ENCODE measurements at places on chromosomes 2 and 18.

DNA sequence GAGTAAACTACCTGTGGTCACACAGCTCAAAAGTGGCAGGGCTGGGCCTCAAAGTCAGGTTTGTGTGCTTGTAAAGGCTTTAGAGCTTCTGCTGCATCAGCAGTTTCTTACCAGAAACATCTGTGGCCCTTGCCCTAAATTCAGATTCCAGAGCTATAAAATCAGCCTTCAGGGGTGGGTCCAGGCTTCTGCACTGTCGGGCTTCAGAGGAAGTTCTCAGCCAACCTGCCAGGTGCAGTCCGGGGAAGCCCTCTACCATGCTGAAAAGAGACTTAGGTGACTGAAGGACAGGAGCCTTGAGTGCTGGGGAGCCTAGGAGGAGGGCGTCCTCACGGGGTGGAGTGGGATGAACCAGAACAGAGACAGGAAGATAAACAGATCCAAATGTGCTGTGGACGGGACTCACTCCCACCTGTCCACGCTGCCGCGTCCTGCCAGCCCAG is 69.9 kb upstream of the HS6ST1 start:
- no peak for DNase-seq

- DNase-seq, result no peak
These were observed at the start of gene FIGN for GRCh38 chr2:163735685-163736432. Gene FIGN, minus strand, starts transcription at chr2:163736008. Its CDS starts 1,081 bp downstream, at chr2:163734927.

DNA sequence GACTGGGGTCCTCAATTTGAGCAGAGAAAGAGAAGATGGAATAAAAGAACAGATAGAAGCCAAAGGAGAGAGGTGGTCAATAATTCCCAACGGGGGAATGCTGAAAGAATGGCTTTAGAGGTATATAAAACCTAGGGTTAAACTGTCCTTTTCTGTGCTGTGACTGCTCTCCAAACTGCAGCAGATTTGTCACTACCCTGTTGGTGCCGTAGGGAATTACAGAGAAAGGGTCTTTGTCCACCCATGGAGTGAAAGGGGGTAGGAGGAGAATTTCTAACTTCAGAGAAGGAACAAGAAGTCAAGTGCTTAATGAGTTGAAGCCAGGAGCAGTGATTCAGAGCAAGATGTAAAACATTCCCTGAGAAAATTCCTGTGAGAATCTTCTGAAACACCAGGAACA is 486.5 kb downstream of the NUP35 start:
- no peak for DNase-seq

- DNase-seq, result no peak
These were observed 37.9 kb downstream of the SLC38A11 start for GRCh38 chr2:164917296-164917903.

GRCh38 chr2:14137643-14138042 is 494.9 kb upstream of the LRATD1 start:
- no peak for DNase-seq

- peak; percentile 68 for DNase-seq
These were observed 53.9 kb downstream of the RTTN start for GRCh38 chr18:70151614-70152013.

- DNase-seq, result peak; percentile 26
These were observed 101.8 kb downstream of the TRABD2A start for GRCh38 chr2:84778911-84779690.

DNA sequence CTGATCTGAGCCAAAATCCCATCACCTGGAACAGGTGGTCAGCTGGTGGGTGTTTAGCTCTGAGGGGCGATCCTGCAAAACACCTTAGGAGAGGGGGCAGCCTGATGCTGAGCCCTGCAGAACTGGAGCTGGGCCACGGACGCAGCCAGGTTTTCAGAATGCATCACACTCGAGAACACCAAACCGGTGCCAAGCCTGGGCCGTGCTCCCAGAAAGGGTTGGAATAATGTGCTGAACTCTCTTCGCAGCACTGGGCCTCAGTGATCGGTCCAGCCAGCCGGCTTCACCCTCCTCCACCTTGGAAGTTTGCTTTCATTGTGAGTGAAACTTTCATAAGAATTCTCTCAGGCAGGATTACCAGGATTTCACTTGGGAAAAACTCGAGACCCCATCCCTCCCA is 56.5 kb upstream of the TTC39C start:
- no peak for DNase-seq

DNA sequence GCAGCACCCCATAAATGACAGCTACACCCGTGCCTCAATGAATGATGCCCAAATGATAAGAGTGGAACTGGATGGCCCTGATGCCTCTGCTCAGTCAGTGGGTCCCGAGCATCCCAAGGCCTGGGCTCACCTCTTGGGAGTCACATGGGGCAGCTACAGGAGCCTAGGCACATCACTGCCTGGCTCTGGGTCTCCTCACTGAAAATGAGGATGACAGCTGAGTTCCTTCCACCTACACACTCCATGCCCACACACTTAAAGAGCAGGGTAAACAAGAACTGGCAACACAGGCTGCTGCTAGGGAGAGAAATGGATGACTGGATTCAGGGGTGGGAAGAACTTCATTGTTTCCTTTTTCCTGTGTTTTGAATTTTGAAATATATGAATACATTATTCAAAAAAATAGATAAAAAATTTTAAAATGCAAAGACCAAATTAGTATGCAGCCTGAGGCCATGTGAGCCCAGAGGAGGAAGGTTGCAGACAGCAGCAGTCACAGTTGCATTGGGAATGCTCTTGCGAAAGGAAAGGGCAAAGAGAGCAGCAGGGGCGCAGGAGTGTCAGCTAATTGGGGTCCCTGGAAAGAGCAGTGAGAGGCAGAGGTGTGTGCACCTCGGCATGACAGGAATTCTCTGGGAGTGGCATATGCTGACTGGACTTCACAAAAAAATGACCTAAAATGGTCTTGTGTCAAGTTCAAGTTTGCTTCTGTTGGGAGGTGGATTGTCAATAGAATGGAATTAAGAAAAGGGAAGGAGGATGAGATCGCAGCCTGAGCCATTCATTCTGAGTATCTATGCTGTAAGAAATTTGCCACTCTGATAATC is 327.1 kb downstream of the CELF4 start:
- no peak for DNase-seq

- DNase-seq, result no peak
These were observed 93.7 kb upstream of the THUMPD2 start for GRCh38 chr2:39872748-39873147.

DNA sequence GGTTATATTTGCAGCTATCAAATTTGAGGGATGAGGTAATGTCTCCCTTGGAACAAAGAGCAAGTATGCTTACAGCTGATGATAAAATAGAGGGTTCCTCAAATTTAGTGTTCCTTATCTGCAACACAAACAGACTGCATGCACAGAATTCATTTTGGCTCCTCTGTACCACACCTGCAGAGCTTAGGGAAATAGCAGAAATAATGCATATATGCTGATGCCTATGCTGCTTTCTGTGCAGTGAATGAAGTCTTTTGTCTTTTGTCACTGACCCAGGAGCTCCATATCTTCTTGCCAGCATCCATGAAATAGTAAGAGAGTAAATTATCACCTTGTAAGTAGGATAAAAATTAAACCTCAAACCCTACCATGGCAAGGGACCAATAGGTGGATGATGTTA is 69.8 kb downstream of the NCKAP1 start:
- DNase-seq, result no peak

DNA sequence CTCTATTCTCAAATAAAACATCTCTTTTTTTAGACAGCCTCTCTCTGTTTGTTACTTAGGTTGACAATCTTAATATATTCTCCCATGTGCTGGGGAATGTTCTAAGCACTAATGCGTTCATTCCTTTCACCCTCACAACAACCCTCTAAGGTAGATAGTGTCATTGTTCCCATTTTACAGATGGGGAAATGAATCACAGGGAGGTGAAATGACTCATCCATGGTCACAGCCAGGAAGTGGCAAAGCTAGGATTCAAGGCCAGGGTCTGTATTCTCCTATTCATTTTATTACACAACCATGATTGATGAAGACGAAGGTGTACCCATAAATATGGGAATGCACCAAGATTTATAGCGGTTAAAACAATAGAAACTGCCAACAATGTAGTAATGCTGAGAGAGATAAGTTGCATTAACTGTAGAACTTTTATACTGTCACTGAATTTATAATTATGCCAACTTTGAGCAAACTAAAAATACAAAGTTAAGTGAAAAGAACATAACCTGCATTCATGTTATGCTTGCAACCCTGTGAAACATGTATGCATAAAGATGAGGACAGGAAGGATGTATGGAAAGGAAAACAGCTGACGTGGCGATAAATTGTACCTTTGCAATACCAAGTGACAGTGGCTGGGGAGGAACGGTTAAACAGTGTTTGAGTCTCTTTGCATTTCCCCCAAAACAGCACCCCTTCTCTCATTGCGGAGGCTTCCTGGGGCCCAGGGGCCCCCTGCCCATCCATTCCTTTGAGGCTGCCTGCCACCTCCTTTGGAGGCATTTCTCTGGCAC is 257.7 kb upstream of the AGAP1 start:
- DNase-seq, result no peak

- DNase-seq, result no peak
These were observed 44.8 kb downstream of the FTCDNL1 start for GRCh38 chr2:199806179-199806578.

GRCh38 chr2:115163572-115163971 is 721.1 kb downstream of the DPP10 start:
- DNase-seq, result no peak

- DNase-seq, result no peak
These were observed 78.0 kb downstream of the ACKR3 start for GRCh38 chr2:236647621-236648020.

- DNase-seq, result no peak
These were observed 17.8 kb upstream of the DUSP19 start for GRCh38 chr2:183060571-183061231.

GRCh38 chr2:19942199-19942598 is 40.4 kb upstream of the TTC32 start:
- DNase-seq, result no peak

- no peak for DNase-seq
These were observed 2.7 kb downstream of the SLC4A3 start for GRCh38 chr2:219629976-219630695.

DNA sequence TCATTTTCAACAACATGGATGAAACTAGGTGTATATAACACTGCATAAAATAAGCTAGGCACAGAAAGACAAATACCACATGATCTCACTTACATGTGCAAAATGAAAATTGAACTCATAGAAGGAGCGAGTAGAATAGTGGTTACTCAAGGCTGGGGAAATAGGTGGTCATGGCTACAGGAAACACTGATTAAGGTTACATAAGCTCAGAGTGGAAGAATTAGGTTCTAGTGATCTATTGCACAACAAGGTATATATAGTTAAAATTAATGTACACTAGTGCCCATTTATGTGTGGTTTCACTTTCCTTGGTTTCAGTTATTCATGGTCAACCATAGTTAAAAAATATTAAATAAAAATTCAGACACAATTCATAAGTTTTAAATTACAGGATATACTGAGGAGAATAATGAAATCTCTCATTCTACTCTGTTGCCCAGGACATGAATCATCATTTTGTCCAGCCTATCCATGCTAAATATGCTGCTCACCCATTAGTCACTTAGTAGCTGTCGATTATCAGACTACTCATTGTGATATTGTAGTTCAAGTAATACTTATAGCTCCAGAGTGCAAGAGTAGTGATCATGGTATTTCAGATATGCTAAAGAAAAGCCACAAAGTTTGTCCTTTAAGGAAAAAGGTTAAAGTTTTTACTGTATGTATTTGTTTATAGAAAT is 1530.9 kb upstream of the LRRTM1 start:
- DNase-seq, result no peak

- peak; percentile 42 for DNase-seq
These were observed 4.4 kb downstream of the NFATC1 start for GRCh38 chr18:79400091-79400590.

- no peak for DNase-seq
These were observed 172.7 kb downstream of the TNS1 start for GRCh38 chr2:217830061-217830460.

GRCh38 chr2:22628906-22629305 is 756.1 kb upstream of the KLHL29 start:
- no peak for DNase-seq

DNA sequence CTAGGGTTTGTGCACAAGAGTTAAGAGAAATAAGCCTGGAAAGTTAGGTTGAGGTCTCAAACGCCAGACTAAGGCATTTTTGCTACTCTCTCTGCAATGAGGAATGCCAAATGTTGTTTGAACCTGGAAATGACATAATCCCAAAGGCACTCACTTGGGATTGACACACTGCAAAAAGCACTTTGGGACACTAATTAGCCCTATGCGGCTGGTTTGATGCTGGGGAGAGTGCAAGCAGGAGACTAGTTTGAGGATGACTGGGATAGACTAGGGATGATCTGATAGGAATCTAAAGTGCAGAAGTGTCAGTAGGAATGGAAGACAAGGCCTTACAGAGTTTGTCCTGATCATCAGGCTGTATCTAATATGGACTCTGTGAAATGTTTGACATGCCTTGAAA is 469.0 kb downstream of the SLC4A3 start:
- no peak for DNase-seq

- no peak for DNase-seq
These were observed 152.7 kb upstream of the NT5C1B start for GRCh38 chr2:18741895-18742732.

GRCh38 chr2:120379916-120380893 is 34.3 kb downstream of the INHBB start:
- DNase-seq, result no peak

DNA sequence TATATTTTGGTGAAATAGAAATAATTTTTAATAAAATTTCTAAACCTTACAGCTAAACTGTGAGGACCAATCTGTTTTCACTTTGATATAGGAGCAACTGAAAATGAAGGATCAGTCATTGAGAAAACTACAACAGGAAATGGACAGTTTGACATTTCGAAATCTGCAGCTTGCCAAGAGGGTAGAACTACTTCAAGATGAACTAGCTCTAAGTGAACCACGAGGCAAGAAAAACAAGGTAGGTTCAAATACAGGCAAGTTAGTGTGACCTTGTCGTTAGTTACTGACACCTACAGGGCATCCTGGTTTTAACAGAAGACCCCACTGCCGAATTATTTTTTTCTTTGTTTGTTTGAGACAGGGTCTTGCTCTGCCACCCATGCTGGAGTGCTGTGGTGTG is 75.5 kb upstream of the STON1 start:
- peak; percentile 85 for DNase-seq

DNA sequence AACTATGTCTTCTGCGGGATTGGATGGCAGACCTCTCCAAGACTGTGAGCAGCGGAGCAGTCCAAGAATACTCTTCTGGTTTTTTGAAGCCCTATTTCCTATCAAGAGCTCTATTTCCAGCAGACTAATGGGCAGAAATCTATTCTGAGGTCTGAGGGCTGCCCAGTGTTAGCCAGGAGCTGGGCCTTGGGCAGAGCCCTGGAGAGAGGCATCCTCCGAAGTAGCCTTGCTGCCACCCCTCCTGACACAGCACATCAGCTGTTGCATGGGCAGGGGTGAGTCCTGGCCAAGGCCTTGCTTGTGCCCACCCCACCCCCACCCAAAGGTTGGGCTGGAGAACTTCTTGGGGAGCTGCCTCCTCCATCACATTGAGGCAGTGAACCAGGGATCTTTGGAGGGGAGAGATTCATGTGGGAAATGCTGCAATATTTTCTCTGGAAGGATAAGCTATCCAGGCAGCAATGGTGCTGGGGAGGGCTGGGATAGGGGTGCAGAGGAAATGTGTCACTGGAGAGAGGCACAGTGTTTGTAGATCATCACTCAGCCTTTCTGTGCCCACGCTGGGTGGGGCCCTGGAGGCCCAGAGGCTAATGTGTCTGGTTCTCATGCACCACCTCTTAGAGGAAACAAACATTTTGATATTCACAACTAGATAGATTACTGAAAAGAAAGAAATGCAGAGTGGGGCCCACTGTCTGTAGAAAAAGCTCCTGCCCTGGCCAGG is 104.7 kb downstream of the VSNL1 start:
- no peak for DNase-seq
